ENCODE measurements at places on chromosomes 1 and 21.

DNA sequence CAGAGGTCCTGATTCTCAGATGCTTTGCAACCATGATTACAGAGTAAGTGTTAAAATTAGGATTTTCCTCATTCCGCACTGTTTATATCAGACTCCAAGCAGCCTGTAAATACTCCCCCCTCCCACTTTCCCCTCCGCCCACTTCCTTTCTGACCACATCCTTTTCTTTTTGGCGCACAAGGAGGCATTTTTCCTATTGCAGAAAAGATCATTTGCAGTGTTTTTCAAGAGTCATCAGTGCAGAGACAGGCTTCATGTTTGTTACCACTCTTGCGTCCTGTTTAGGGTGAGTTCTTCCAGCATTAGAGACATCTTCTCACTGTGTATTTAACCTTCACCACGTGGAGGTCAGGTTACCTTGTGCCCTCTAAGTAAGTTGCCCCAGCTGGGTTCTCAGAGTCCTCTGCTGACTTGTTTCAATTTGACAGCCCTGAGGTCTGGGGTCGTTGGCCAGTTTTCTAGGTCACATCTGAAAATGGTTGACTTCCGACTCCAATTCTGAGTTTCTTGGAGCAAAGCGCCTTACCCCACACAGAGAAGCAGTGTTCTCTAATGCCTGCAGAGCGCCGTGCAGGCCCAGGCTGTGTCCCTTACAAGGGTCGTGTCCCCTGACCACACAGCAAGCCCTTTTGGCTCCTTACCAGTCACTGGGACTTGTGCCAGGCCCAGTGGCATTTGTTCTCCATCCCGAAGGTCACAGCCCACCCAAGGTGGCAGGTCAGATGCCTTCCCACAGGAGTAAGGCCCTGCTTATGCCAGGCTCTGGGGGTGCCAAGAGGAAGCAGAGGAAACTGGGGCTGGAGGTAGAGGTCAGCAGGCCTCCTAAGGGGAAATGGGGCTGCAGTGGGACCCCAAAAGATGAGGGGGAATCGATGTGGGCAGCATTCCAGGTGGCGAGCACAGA, 85.6 kb downstream of the FAM78B start:
- no peak for DNase-seq

DNA sequence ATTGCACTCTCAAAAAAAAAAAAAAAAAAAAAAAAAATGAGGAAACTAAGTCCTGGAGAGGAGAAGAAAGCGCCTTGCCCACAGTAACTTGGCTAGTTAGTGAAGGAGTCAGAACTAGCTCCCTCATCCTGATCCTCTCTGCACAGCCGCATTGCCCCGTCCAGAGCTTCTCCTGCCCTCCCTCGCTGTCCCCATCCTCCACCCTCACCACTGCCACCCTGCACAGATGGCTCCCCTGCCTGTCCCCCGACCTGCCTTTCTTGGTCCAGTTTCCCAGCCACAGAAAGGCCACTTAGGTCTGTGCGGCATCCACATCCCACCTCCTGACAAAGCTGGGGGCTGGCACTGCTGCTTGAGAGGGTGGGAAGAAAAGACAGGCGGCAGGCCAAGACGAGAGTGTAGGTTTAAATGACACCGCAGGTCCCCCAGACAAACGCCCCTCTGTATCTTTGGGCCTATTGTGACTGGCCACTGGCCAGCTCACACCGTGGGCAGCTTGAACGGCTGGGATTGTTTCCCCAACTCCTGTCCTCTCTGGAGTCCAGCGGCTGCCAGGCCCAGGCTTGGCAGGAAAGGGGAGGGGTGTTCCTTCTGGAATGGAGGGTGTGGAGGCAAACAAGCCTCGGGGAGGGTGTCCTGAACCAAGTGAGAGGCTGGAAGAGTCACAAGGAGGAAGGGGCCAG, 20.2 kb downstream of the NCMAP start:
- DNase-seq: no peak

DNA sequence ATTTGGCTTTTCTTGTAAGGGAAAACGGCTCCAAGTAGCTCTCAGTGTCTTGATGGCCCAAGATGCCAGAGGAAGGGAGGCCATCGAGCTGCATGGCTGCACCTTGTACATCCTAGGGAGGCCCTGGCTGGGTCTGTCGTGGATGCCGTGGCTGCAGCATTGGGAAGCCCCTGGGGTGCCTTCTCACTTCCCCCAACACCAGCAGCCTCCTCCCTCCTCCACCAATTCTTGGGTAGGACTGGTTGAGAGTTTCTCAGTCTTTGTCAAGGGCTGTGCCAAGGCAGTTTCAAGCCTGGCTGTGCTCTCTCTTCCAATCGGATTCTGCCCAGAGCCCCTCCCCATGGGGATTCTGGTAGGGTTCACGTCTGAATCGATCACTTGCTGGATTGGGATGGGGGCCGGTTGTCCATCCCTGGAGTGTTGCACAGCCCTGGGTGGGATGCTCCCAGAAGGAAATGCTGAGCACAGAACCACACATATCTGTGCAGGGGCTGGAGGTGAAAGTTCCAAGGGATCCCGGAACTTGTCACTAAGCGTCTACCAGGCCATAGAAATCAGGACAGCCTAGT, 14.0 kb upstream of the SPSB1 start:
- DNase-seq: no peak

- DNase-seq: no peak
Observed at GRCh38 chr1:170239445-170239844, 93.7 kb downstream of the NTMT2 start.

DNA sequence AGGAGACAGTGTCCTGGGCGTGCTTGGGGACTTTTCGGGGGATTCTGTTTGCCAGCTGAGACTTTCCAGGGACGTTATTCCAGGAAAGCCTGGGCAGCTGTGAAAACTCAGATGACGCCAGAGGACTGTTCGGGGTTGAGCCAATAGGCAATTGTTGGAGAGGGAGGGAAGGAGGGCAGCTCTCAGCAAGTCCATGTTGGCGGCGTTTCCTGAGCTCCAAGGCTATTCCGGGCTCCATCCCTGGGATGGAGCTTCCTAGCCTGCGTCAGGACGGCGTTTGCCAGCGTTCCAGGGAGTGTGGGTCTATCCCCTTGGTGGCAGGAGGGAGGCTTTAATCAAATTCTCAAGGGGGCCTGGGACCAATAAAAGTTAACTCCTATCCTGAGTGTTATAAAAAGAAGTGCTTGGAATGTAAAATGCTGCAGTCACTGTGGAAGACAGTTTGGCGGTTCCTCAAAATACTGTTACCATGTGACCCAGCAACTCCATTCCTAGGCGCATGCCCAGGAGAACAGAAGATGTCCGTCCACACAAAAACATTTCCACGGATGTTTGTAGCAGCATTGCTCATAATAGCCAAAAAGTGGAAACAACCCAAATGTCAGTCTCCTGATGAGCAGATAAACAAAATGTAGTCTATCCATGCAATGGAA, 15.2 kb downstream of the SLC27A3 start:
- DNase-seq: no peak

DNA sequence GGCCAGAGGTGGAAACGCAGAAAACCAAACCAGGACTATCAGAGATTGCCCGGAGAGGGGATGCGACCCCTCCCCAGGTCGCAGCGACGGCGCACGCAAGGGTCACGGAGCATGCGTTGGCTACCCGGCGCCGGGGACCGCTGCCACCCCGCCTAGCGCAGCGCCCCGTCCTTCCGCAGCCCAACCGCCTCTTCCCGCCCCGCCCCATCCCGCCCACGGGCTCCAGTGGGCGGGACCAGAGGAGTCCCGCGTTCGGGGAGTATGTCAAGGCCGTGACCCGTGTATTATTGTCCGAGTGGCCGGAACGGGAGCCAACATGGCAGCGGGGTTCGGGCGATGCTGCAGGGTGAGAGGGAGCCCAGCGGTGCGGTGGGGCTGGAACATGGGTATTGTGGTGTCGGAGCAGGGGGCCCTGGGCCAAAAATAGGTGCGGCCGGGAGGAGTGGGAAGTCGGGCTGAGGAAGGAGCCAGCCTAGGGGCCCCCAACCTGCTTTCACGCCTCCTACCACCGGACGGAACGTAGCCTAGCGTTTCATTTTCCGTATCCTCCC, at the start of gene ACADM:
TSS of gene ACADM (plus strand) at position 238 of the 551 bp plus-strand sequence. CDS start at position 317, 79 bp downstream.
- peak; percentile 91 for DNase-seq

All from GM10248 (cell line).